NCI-H2107 (cell line): ENCODE measurements at places on chromosomes 4 and X.

GRCh38 chrX:133796282-133796681, 189.1 kb downstream of the GPC3 start:
- no peak for DNase-seq

DNA sequence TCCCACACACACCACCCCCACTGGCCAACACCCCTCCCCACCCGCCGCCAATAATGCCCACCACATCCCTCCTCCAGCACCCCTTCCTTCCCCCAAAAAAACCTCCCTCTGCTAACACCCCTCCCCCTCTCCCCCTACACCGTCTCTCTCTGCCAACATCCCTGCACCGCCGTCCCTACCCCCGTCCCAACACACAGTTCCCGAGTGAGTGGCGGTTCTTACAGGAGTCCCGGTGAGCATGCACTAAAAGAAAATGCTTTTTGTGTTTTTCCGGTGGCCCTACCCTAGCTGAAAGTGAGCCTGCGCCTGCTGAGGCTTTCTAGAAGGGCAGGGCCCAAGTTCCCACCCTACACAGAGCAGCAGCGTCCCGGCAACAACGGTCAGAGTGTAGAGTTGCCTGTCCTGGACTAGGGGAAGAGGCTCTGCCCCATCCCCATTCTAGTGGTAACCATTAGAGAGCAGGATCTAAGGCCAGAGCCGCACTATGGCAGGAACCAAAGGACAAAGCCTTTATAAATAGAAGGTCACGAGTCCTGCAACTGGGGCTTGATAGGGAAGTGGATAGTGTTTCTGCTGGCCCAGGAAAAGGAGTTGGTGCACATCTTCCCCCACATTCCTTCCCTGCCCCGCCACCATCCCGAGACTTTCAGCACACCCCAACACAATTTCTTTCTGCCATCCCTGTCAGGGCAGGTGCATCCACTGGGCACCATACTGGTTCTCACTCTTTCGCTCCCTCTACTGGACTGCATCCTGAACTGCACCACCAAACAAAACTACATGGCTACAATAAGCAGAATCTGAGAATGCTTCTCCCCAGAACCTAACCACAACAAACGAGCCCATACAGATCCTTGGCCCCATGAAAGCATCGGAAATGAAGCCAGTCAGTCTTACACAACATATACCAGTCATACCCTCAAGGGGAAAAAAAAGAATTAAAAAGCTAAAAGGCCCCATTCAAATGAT, 78.1 kb upstream of the PAGE3 start:
- DNase-seq: no peak

DNA sequence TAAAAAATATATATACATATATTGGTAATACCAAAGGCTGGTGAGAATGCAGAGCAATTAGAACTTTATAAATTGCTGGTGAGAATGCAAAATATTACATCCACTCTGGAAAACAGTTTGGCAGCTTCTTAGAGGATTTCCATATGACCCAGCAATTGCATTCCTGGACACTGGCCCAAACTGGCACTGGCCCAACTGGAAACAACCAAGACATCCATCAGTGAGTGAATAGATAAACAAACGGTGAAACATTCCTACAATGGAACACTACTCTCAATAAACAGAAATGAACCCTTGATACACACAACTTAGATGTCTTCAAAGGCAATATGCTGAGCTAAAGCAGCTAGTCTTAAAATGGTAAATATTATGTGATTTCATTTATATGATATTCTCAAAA, 524.2 kb downstream of the IQCM start:
- DNase-seq: no peak

- no peak for DNase-seq
These were observed 459.8 kb upstream of the FGF16 start for GRCh38 chrX:76987381-76987780.

DNA sequence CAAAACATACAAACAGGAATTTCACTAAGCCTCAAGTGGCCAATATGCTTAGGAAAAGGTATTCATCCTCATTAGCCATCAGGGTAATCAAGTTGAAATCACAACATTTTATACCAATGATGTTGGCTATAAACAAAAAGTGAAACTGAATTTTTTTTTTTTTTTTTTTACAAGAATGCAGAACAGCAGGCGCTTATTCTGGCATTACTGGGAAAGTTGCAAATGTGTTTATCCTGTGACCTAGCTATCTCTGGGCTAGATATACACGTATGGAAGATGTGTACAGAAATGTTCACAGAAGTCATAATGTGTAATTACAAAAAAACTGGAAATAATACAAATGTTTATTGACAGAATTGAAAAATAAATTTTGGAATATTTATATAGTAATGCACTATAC, 1430.4 kb upstream of the TENM3 start:
- no peak for DNase-seq

- DNase-seq: no peak
These were observed 173.6 kb upstream of the NUDT6 start for GRCh38 chr4:123096038-123096437.

DNA sequence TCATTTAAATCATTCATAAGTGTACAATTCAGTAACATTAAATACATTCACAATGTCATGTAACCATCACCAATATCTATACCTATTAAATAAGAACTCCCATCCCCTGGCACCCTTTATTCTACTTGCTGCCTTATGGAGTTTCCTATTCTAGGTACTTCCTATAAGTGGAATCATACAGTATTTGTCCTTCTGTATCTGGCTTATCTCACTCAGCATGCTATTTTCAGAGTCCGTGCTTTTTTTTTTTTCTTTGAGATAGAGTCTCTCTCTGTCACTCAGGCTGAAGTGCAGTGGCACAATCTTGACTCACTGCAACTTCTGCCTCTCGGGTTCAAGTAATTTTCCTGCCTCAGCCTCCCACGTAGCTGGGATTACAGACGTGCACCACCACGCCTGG, 67.9 kb upstream of the STOX2 start:
- DNase-seq: no peak

DNA sequence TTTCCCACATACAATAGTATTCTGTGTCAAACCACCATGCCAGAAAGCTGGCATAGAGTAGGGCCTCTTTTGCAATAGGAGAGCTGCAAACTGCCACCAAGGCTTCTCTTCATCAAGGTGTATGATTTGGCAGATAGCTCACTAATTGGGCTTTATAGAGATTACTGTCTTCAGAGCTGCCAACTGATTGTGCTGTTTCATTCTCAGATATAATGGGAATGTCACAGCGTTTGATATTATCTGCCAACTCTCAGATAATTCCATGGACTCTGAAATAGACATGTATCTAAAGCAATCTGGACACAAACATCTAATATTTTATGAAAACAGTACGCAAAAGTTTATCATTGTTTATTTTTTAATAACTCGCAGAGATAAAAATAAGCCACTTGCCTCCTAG, 1289.1 kb downstream of the STIM2 start:
- no peak for DNase-seq

- DNase-seq: no peak
These were observed 39.3 kb downstream of the DOCK11 start for GRCh38 chrX:118534716-118535493.

DNA sequence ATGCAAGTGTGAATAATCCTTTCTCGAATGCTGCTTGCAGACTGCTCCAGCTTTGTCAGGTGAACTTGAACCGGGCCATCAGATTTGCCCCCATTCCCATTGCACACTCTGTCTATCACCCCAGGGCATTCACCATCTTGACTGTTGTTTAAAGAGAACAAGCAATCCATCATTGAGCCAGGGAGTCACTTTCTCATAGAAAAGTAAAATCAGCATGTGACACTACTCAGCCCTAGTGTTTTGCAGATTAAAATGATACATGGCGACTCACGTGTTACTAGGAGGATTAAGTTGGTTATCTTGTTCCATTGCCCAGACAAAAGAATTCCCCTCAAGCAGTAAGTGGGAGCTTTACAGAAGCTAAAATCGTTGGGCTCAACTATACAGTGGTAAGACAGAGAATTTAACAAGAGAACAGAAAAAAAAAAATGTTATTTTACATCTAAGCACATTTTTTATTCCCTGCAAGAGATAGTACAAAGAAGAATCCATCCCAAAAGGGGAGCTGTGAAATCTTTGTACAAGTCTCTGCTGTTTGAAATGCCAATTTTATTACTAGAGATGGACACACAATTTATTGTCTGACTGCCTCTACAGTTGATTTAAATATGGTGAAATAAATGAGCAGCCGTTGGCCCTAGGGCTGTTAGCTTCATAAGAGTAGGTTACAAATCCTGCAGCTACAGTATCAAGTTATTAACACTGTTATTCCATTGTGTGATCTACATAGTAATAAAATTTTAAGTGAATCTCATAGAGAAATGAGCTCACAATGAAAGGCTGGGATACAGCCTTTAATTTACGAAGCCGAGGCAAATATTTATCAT, 67.5 kb downstream of the NEUROG2 start:
- DNase-seq: no peak
